ENCODE measurements at places on chromosomes 5 and 9.

- no peak for DNase-seq
These were observed 54.8 kb downstream of the MRPS27 start for GRCh38 chr5:72265032-72265877.

DNA sequence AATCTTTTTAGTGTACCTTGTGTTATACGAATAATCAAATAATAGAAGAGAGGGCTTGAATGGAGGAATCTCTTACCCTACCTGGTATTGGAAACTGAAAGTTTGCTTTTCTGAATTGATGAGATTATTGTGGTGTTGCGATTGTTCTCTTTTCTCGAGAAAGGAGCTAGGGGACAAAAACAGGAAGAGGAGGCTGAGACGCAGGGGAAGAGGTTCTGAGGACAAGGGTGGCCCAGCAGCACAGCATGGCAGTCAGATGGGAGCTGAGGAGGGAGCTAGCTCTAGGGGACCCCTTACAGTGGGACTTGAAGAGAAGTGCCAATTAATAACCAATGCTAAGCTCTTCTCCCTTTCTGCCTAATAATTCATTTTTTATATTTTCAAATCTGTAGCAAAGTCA is 183.3 kb upstream of the DMAC1 start:
- DNase-seq: no peak

GRCh38 chr9:76680716-76681425 is 83.4 kb upstream of the PCA3 start:
- no peak for DNase-seq

GRCh38 chr9:131994364-131995125 is 85.1 kb downstream of the MED27 start:
- no peak for DNase-seq

GRCh38 chr5:2817031-2817603 is 65.6 kb upstream of the IRX2 start:
- DNase-seq: no peak

- DNase-seq: no peak
These were observed 99.2 kb downstream of the CRB2 start for GRCh38 chr9:123455187-123455586.

DNA sequence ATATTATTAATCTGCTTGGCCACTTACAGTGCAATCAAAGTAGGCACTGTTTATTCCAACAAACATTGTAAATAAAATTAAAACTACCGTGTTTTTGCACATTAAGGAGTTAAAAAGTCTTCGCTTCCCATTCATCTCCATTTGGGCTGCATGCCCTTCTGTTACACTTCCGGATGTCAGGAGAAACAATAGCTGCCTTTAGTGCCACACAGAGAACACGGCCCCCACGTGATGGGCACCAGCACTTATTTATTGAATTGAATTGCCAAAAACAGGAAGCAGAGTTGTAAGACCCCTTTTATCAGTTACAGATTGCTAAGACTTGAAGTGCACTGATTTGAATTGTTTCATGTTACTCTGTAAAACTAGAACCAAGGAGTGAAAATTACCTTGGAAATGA is 80.4 kb downstream of the LHFPL2 start:
- DNase-seq: no peak

- DNase-seq: no peak
These were observed 366.6 kb downstream of the DMAC1 start for GRCh38 chr9:7432989-7433388.

GRCh38 chr5:168346417-168346816 is 55.0 kb downstream of the WWC1 start:
- no peak for DNase-seq

GRCh38 chr9:3931996-3932906 is 367.6 kb downstream of the GLIS3 start:
- no peak for DNase-seq

DNA sequence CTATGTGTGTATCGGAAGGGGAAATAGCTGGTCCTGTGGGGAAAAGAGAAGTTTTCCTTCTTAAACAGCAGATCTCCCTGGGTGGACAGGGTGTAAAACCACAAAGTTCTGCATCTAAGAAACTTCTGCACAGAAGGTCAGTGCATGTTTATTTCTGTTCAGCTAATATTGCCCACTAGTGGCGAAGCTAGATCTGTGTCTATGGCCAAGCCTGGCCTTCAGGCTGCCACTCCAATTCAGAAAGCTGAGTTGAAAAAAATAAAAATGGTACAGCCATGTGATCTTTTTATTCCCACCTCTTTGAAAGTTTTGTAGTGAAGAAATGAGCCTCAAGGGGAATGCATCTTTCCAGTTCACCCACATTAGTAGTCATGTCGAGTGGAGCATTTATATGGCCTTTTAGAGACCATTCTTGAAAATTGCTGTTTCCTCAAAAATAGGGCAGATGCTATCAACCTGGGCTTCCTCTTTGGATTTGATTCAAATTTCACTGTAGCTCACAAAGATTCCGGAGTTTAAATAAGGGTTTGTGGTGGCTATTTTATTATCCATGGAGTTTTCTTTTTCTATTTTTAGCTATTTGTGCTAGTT is 488.0 kb downstream of the PRELID2 start:
- no peak for DNase-seq

DNA sequence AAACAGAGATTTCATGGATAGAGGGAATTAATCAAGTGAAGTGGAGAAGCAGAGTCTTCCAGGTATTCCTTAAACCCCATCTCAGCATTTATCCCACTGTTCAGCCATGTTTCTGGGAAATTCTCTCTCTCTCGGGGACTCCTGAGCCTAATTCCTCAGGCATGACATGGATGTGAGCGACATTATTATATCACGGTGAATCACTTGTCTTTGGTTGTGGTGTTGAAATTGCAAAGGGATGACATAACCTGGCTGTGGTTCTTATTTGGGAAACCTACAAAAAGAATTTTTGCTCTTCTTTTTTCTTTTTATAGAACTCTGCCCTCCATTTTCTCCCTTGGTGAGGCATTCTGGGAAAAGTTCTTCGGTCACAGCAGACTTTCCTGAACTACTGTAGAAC is 457.9 kb upstream of the PTGER4 start:
- no peak for DNase-seq

- DNase-seq: no peak
These were observed 213.6 kb downstream of the GRIA1 start for GRCh38 chr5:153704110-153704509.

DNA sequence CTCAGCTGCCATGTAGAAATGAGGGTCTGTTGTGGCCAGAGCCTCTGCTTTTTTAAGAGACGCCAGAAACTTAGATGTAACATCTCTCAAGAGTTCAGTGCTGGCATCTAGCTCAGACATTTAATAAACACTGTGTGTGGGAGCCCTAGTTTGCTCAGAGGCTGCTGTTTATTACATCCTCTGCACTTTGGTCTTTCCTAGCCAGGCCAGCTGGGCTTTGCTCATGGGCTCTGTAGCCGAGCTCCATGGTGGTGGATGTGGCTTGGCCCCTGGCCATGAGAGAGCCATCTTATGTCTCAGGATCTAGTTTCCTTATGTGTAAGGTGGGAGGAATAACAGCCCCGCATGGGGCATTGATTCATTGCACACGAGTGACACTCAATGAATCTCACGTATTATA is 30.0 kb downstream of the ARHGEF37 start:
- DNase-seq: no peak

Measured in activated naive CD4-positive, alpha-beta T cell (primary cell).